PC-9 (cell line): ENCODE measurements at places on chromosomes 4 and X.

GRCh38 chr4:85607624-85608023, 132.7 kb downstream of the ARHGAP24 start:
- H3K4me1 ChIP-seq, result no peaks in the 10 kb centered on the region
- no peaks in the 10 kb centered on the region for H3K27me3 ChIP-seq
- H3K36me3 ChIP-seq, result no peaks in the 10 kb centered on the region
- no peak overlapping the region for H3K4me3 ChIP-seq
- no peak overlapping the region for H3K27ac ChIP-seq

GRCh38 chr4:155638195-155638965, 28.3 kb upstream of the GUCY1A1 start:
- H3K27me3 ChIP-seq, result no peaks in the 10 kb centered on the region
- no peak overlapping the region for H3K27ac ChIP-seq
- no peak for DNase-seq
- H3K4me3 ChIP-seq, result no peak overlapping the region

DNA sequence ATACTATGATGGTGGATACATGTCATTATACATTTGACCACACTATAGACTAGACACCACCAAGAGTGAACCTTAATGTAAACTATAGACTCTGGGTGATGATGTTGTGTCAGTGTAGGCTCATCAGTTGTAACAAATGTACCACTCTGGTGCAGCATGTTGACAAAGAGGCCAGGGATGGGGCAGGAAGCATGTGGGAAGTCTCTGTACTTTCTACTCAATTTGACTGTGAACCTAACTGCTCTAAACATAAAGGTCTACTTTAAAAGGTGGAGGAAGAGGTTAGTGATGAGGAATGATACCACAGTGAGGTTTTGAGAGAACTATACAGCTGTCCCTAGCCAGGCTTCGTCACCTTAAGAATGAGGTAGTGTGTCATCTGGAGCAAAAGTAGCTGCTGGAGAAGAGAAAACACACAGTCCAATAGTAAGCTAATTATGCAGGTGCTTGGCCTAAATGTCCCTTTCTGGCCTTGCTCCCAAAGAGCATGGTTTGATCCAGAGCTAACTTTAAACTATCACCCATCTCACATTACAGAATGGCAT, 38.4 kb downstream of the GRSF1 start:
- DNase-seq, result no peak
- H3K36me3 ChIP-seq, result no peaks in the 10 kb centered on the region
- H3K27ac ChIP-seq, result no peak overlapping the region
- H3K4me3 ChIP-seq, result no peak overlapping the region

DNA sequence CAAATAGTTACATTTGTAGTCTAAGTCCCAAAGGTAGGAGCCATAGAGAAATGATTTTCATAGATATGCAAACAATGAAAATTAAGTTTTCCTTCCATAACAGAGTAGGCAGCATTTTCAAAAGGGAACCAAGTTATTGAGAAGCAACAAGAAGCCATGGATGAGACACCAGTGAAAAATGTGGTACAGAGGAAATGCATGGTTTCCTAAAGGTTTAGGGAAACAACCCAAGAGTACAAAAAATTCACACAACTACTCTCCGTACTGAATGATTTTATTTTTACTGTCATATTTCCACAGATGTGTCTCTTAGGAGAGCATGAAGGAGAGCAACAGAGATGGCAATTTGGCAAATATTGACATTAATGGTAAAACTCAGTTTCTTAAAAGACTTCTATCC, 1408.9 kb upstream of the PCDH7 start:
- H3K4me3 ChIP-seq, result no peak overlapping the region
- H3K27ac ChIP-seq, result no peak overlapping the region
- no peak for DNase-seq
- H3K27me3 ChIP-seq, result no peaks in the 10 kb centered on the region

DNA sequence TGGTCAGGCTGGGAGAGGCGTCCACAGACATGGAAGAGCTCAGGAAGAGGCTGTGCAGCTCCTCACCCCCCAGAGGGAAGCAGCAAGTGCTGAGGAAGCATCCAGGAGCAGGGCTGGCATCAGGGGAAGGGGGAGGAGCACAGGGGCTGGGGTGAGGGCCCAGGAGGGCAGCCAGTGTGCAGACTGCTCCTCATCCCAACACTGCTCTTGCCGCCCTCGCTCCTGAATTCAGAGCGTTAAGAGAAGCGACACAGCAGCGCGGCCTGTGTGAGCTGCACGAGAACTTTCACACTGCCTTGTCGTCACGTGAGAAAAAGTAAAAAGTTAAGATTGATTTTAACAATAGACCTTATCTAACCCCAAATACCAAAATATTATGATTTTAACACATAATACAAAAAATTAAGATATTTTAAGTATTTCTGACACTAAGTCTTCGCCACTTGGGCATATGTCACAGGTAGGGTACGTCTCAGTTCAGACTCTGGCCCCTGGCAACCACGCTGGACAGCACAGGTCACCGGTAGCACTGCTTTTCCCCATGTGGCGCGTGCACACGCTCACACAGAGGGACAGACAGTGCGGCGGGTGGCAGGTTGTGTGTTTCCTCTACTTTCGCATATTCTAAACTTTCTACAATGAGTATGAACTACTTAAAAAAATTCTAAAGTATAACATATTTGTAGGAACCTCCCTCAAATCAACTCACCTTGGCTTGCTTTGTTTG, 19.7 kb downstream of the NOP14 start:
- H3K4me3 ChIP-seq, result no peak overlapping the region
- H3K36me3 ChIP-seq, result no peaks in the 10 kb centered on the region
- no peaks in the 10 kb centered on the region for H3K27me3 ChIP-seq
- no peak overlapping the region for H3K27ac ChIP-seq

- DNase-seq, result no peak
- H3K27ac ChIP-seq, result peak overlapping the region; percentile 86
- H3K36me3 ChIP-seq, result no peaks in the 10 kb centered on the region
- no peak overlapping the region for H3K4me3 ChIP-seq
- peaks cover 38% of the 10 kb centered on the region for H3K4me1 ChIP-seq
These were observed 10.0 kb downstream of the SAT1 start for GRCh38 chrX:23792861-23793553.

- H3K27ac ChIP-seq, result no peak overlapping the region
- H3K4me3 ChIP-seq, result no peak overlapping the region
- H3K27me3 ChIP-seq, result no peaks in the 10 kb centered on the region
- no peaks in the 10 kb centered on the region for H3K4me1 ChIP-seq
These were observed 277.9 kb downstream of the TRIML1 start for GRCh38 chr4:188417181-188417580.

GRCh38 chr4:27835851-27836250, 975.2 kb downstream of the STIM2 start:
- no peak for DNase-seq
- H3K4me3 ChIP-seq, result no peak overlapping the region
- H3K27ac ChIP-seq, result no peak overlapping the region
- no peaks in the 10 kb centered on the region for H3K27me3 ChIP-seq

DNA sequence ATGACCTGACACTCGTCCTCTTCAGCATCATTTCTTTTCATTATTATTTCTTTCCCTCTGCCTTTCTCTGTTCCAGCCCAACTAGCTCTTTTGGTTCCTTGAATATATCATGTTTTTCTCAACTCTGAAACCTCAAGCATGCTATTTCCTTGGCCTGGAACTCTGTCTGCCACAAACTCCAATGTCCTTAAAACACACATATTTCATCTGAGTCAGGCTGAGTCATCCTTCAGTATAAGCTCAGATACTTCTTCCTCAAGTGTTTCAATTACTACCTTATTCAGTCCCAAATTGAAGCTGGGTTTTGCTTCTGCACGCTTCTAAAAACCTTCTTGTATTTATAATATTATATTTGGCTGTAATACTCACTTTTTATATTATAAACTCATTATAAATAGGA, 424.2 kb downstream of the PDGFC start:
- H3K36me3 ChIP-seq, result no peaks in the 10 kb centered on the region
- H3K27ac ChIP-seq, result no peak overlapping the region
- H3K27me3 ChIP-seq, result no peaks in the 10 kb centered on the region
- 0 out of 2 replicates have a peak, but pooled peaks cover 9% of the 10 kb centered on the region for H3K4me1 ChIP-seq
- no peak for DNase-seq
- H3K4me3 ChIP-seq, result no peak overlapping the region

DNA sequence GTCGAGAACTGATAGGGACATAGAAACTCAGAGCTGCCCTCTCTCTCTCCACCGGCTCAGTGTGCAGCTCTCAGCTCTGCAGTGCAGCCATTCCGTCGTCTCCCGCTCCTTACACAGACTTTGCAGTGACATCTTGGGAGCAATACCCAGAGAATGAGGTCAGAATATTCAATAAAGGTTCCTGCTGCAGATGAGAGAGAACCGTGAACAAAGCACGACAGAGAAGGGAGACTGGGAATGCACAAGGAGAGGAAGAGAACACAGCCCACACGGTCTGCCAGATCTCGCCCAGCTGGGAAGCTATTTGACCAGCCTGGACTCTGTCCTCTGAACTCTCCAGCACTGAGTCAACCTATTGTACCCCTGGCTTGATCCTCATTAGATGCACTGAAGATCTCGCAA, 118.0 kb upstream of the PPARGC1A start:
- no peaks in the 10 kb centered on the region for H3K36me3 ChIP-seq
- peaks cover 3% of the 10 kb centered on the region for H3K27me3 ChIP-seq
- H3K27ac ChIP-seq, result no peak overlapping the region
- DNase-seq, result no peak
- no peak overlapping the region for H3K4me3 ChIP-seq

- no peaks in the 10 kb centered on the region for H3K4me1 ChIP-seq
- H3K4me3 ChIP-seq, result no peak overlapping the region
- no peaks in the 10 kb centered on the region for H3K36me3 ChIP-seq
- no peak overlapping the region for H3K27ac ChIP-seq
- no peak for DNase-seq
- no peaks in the 10 kb centered on the region; the same call in 1 of the 2 replicates for H3K27me3 ChIP-seq
These were observed 601 bp upstream of the FGFBP2 start for GRCh38 chr4:15963576-15963975.

DNA sequence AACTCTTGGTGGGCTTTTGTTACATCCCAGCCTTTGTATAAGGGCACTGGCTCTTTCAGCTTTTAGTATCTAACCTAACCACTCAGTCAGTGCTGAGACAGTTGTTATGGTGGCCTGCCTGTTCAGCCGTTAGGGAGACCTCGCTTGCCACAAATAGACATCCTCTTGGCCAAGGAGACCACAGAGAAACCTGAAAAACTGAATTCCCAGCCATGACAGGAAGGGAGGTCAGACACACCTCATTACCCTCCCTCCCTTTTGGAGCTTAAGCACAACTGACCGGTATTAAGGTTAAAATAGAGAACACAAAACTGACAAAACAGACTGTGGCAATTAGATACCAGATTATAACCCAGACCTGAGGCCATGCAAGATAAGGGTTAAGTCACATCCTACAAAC, 1639.3 kb downstream of the RPA4 start:
- no peak for DNase-seq
- no peaks in the 10 kb centered on the region for H3K27me3 ChIP-seq
- no peaks in the 10 kb centered on the region for H3K36me3 ChIP-seq
- H3K27ac ChIP-seq, result no peak overlapping the region
- no peak overlapping the region for H3K4me3 ChIP-seq

DNA sequence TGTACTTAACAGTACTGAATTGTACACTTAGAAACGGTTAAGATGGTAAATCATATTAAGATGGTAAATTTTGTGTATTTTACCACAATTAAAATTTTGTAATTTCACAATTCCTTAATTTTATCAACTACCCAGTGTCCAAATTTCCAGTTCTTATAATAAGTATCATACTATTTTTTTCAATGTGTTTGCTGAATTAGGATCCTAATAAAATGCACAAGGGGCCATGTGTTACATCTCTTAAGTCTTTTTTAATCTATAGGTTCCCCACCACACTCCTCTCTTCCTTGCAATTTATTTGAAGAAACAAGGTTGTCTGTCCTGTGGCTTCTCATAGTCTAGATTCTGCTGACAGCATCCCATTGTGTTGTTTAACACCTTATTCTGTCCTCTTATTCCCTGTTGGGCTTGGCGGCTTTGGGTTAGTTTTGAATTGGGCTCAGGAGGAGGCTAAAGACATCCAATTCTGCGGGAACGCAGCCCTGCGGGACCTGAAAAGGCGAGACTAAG, 533 bp upstream of the SYAP1 start:
- H3K36me3 ChIP-seq, result no peaks in the 10 kb centered on the region
- 0 out of 2 replicates have a peak, but pooled peaks cover 6% of the 10 kb centered on the region for H3K4me1 ChIP-seq
- H3K4me3 ChIP-seq, result peak overlapping the region; percentile 73
- no peak for DNase-seq
- H3K27me3 ChIP-seq, result no peaks in the 10 kb centered on the region
- peak overlapping the region; percentile 98 for H3K27ac ChIP-seq

- no peaks in the 10 kb centered on the region for H3K4me1 ChIP-seq
- DNase-seq, result no peak
- H3K4me3 ChIP-seq, result no peak overlapping the region
- no peaks in the 10 kb centered on the region for H3K36me3 ChIP-seq
- H3K27ac ChIP-seq, result no peak overlapping the region
- peaks cover 69% of the 10 kb centered on the region for H3K27me3 ChIP-seq
These were observed 53.2 kb downstream of the ADRA2C start for GRCh38 chr4:3819210-3819919.

- no peak for DNase-seq
- H3K4me3 ChIP-seq, result no peak overlapping the region
- no peaks in the 10 kb centered on the region for H3K36me3 ChIP-seq
- H3K27me3 ChIP-seq, result no peaks in the 10 kb centered on the region
These were observed 47.8 kb downstream of the CASP6 start for GRCh38 chr4:109655396-109655795.

GRCh38 chr4:6064383-6064782, 46.2 kb upstream of the C4orf50 start:
- no peak overlapping the region for H3K27ac ChIP-seq
- no peaks in the 10 kb centered on the region for H3K36me3 ChIP-seq
- DNase-seq, result no peak
- H3K27me3 ChIP-seq, result peaks cover 33% of the 10 kb centered on the region

DNA sequence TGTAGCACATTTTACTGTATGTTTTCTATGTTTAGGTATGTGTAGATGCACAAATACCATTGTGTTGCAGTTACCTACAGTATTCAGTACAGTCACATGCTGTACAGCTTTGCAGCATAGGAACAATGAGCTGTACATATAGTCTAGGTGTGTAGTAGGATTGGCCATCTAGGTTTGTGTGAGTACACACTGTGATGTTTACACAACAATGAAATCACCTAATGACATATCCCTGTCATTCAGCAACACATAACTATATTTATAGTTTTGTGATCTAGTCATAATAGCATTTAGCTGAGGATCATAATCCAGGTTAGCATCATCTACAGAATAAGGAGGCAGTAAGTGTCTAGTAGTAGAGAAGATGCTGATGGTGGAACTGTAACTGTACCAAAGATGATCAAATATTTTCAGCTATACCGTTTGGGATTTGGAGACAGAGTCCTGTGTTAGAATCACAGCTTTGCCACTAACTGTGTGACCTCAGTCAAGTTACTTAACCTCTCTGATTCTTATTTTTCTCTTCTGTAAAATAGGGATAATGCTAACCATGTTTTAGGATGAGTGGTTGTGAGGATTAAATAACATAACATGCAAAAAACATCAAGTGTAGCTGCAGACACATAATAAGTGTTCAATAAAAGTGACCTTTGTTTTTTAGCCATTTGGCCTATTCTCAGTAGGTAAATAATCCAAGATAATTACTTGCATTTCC, 73.3 kb downstream of the LIMCH1 start:
- H3K27ac ChIP-seq, result peak overlapping the region; percentile 82
- DNase-seq, result no peak
- no peaks in the 10 kb centered on the region for H3K27me3 ChIP-seq
- H3K4me3 ChIP-seq, result no peak overlapping the region; the same call in 1 of the 2 replicates
- peaks cover 43% of the 10 kb centered on the region for H3K4me1 ChIP-seq
- H3K36me3 ChIP-seq, result peaks cover 35% of the 10 kb centered on the region

- H3K27me3 ChIP-seq, result no peaks in the 10 kb centered on the region
- no peak overlapping the region for H3K27ac ChIP-seq
- no peaks in the 10 kb centered on the region for H3K36me3 ChIP-seq
- no peak for DNase-seq
- no peak overlapping the region for H3K4me3 ChIP-seq
These were observed 5.9 kb downstream of the SNX25 start for GRCh38 chr4:185215261-185215660.
